ENCODE measurements at places on chromosomes 1 and 21.

GRCh38 chr1:206581571-206581981, 30.7 kb downstream of the EIF2D start:
- peak; percentile 89 for DNase-seq

GRCh38 chr1:243950166-243950565, 100.1 kb upstream of the AKT3 start:
- DNase-seq, result no peak

DNA sequence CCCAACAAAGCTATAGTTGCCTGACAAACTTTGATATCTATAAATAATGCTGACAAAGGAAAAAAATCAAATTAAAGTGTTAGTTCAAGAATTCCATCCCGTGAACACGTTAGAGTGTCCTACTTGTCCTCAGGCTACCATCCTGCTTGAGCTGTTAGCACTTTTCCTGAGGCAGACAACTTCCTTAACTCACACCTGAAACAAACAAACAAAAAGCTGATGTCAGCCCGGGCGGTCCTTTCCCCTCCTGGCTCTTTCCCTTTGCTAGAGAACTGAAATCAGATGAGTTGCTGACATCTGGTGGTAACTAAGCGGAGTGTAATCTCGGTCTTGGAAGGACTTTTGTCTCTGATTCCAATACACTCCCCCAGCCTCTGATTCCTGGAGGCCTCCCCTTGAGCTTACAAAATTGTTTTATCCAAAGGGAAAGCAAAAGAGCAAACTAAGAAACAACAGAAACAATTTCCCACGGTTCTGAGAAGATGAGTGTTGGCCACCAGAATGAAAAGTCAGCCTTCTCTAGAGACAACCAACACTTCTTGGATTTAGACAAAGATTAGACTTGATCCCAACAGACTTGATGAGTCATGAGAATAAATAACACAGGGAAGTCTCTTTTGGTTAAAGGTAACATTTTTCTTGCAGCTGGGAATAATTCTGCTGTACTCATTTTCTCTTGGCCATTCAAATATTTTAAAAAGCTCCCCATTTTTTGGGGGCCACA, 135.4 kb downstream of the PROX1 start:
- DNase-seq, result peak; percentile 33

- DNase-seq, result peak; percentile 22
Measured at GRCh38 chr1:83583351-83584014, 415.4 kb downstream of the TTLL7 start.

DNA sequence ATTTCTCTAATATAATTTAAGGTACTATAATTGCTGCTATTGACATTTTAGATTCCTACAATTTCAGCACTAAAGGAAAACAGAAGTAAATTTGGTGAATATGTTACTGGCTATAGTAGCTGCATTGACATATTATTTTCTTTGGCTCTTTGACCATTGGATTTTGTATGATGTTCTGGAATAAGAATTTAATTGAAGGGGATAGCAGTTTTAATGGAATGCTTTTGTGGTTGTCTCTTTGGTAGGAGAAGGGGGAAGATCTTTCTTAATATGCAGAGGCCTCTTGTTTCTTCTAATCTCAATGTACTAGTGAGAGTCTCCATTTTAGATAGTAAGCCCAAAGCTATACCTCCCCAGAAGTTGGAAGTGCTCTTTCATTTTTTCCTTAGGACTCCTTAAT, 6.9 kb downstream of the DTL start:
- DNase-seq, result no peak

GRCh38 chr1:9404117-9404914, 111.6 kb downstream of the SPSB1 start:
- no peak for DNase-seq

GRCh38 chr1:35672116-35672515, 30.8 kb upstream of the PSMB2 start:
- DNase-seq, result no peak

GRCh38 chr1:180641662-180642061, 9.8 kb downstream of the XPR1 start:
- DNase-seq, result no peak

GRCh38 chr1:97097404-97097925, 375.9 kb downstream of the PTBP2 start:
- DNase-seq, result no peak

- DNase-seq, result no peak
Measured at GRCh38 chr1:226402739-226403165, 5.1 kb downstream of the PARP1 start.

- DNase-seq, result no peak
Measured at GRCh38 chr1:48208251-48208650, 14.3 kb upstream of the SLC5A9 start.

DNA sequence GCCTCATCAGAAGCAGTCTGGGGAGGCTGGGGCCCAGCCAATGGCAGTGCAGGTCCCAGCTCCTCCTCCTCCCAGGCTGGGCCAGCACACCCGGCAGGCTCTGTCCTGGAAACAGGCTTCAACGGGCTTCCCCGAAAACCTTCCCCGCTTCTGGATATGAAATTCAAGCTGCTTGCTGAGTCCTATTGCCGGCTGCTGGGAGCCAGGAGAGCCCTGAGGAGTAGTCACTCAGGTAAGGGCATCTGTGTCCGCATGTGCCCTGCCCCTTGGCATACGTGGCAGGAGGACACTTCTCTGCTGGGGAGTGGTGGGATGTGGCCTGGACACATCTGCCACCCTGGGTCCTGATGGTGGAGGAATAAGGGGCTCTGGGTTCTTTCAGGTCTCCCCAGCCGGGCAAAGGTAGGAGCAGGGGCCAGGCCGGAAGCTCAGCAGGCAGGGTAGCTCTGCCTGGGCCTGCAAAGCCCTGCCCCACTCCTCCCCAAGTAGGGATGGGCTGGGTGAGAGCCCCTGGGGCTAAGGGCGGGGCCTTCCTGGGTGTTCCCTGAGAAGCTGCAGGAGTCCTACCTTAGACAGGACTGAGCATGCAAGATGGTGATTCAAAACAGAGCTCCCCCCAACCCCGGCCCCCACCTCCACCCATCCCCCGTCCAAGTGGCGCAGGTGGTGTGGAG, at the start of gene GJB5:
Gene GJB5, plus strand, starts transcription at position 84 of the 674 bp plus-strand sequence. CDS start 2,284 bp downstream, outside the sequence.
- no peak for DNase-seq

DNA sequence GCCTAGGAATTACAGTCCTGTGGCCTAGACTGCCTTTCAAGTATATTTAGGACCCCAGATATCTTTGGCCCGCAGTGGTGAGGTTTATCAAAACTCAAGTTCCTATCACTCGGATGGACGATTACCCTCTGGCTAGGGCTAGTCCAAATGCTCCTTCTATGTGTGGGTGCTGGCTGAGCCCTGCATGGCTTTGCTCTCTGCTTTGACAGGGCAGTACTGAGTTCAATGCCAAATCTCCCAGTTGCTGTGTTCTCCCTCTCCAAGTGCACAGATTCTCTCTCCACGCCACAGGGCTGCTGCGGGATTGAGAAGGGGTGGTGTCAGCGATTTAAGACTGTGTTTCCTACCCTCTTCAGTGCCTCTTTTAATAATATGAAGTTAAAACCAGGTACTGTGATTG, 97.0 kb downstream of the LHX4 start:
- DNase-seq, result no peak

DNA sequence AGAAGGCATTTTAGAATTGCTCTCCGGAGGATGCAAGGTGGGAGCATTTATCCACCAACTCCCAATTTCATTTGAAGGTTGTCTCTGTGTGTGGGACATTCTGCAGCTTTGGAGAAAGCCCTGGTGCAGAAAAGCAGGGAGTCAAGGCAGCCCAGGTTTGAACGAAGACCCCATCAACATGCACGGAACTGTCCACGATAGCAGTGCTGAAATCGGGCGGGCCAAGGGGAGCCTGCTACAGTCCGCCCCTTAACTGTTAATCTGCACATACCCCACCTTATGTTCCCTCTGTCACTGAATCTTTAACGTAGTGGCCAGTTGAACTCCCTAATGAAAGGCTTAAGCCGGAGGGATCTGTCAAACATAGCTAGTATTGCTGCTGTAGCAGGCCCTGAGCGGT, 68.8 kb upstream of the C1orf174 start:
- no peak for DNase-seq

DNA sequence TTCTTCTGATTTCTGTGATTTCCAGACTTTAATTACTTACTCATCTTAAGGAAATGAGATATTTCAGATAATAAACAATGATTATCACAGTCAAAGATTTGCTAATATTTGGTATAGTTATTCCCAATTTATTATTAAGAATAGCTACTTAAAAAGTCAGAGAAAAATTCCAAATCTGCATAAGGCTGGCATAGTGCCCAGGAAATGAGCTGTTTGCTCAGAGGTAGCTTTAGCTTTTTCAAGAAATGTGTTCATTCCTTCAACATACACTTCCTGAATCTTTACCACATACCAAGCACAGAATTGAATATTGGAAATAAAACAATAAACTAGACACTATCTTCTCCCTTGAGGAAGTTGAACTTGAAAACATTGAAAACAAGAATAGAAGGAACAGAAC, 44.3 kb upstream of the KCNK1 start:
- DNase-seq, result no peak

- no peak for DNase-seq
Measured at GRCh38 chr1:69836971-69837636, 269.4 kb downstream of the LRRC7 start.

DNA sequence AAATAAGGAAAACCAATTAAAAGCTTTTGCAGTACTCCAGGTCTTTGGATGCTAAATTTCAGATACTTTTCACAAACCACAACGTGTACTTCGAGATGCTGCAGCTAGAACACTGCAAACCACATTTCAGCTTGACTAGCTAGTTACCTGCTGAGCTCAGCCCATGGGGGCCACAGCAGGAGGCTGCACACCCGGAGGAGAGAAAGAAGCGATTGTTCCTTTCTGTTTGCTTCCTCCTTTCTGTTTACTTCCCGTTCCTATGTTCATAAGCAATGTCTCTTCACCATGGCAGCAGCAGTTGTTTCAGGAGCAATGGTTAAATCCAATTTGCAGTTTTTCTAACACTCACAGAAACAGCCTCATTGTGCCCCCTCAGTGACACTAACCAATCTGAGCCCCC, 225.6 kb upstream of the FGGY start:
- DNase-seq, result peak; percentile 15

- no peak for DNase-seq
Measured at GRCh38 chr1:166869318-166870099, 6.6 kb downstream of the TADA1 start.

DNA sequence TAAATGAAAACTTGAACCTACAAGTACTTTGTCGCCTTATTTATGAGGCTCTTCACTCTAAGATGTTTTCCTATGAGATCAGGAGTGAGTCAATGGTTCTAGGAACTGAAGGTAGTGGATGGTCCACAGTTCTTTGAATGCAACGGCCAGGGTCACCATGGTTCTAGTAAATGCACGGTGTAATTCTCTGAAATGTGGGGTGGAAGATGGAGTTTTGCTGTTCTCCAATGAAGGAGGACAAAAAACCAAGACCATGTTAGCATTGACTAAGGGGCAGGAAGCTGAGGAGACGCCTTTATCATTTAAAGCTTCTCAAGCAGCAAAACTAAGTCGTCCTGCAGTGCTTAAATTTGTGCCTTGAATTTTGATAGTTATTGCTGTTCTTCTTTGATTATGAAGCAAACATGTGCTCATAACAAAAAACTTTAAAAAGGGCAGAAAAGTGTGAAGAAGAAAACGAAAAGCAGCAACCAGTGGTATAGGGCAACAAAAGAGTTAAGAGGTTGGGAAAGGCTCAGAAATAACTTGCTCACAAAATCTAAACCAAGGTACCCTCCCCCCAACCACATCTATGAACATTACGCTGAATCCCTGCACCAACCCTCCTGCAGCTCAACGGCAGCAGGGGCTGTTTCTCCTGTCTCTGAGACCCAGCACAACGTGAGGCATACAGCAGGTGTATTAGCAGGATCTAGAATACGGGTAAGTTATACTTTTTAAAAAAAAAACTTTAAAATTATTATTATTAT, 85.0 kb downstream of the MRPL37 start:
- peak; percentile 44 for DNase-seq

- DNase-seq, result no peak
Measured at GRCh38 chr21:45253180-45253579, 34.5 kb downstream of the POFUT2 start.

- no peak for DNase-seq
Measured at GRCh38 chr1:74963120-74963519, 171.1 kb upstream of the LHX8 start.

- DNase-seq, result no peak
Measured at GRCh38 chr21:41651406-41651805, 115.4 kb downstream of the RIPK4 start.

DNA sequence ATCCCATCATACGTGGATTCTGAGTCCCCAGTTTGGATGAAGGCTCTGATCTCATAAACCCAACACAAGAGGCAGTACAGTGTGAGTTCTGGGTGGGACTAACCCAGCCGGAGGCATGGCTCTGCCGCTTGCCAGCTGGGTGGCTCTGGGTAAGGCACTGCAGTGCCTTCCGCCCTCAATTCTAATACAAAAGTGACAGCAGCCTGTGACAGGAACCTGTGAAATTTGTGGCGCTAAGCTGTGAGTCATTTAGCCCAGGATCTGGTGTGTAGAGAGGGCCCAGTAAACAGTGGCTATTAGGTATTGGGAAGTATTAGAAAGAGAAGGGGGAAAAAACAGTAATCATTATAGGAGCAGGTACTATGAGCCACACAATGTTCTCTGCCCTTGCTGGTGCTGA, 23.3 kb downstream of the HSPG2 start:
- no peak for DNase-seq

DNA sequence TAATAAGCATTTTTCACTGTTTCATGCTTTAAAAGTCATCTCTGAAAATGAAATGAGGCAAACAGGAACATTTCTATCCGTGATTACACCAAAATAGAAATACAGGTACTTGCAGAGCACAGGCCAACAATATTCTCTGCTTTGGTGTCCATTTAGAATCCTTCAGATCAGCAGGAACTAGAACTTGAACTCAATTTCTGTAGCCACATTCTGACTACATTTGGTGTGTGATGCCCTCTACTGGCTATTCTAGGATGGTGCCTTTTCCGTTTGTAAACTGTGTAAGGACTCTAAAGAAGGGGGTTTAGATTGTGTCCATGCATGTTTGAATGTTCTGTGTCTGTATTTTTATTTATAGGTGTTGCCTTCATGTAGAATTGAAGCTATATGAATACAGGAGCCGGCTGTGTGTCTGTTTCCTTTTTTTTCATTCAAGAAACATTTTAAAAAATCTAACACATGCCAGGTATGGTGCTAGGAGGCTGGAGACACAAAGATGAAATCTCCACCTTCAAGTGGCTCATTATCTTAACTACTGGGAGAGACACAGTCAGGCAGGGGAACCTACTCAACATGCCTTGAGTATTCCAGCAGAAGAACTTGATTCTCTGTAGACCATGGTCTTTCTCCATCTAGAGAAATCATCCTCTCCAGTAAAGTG, 7.6 kb upstream of the ZNF326 start:
- DNase-seq, result peak; percentile 60

- DNase-seq, result no peak
Measured at GRCh38 chr1:31258581-31258980, 18.9 kb upstream of the NKAIN1 start.

DNA sequence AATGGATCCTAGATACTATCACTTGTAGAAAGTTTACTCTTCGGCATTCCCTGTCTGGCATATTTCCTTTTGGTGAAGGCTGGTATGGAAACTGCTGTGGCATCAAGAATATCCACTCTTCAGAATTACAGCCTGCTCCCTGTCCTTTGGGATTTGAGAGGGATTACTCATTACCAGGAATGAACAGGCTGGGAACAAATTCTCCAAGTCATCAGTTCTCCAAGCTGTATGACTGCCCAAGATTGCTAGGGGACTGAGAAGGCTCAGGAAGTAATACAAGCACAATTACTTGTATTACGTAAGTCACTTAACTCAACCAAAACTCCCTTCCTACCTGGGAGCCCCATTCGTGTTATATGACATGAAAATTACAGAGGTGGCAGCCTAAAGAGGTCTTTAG, 49.6 kb downstream of the CD58 start:
- no peak for DNase-seq
